Temporal lobe (tissue), 4 donors: ENCODE measurements at places on chromosomes 12 and 14. TPM values are rescaled to one million over a fixed set of nuclear protein-coding genes. Genes with fewer than 3 reads are reported as not detected.

DDN gene
- total RNA-seq: 11.1 TPM

CCDC38 gene
- not detected for total RNA-seq

BDKRB2 gene
- 0.25 TPM for total RNA-seq

CHD8 gene
- total RNA-seq: 68.4 TPM

PRPF39 gene
- total RNA-seq: 38.8 TPM

SYT1 gene
- total RNA-seq: 152 TPM

MMP14 gene
- total RNA-seq: 11.3 TPM
